Activated CD4-positive, alpha-beta T cell treated with anti-CD3 and anti-CD28 coated beads for 36 hours (primary cell): ENCODE measurements at places on chromosomes 1 and 21.
A peak's percentile ranks its signal among the peaks of the same experiment; 100 is the strongest.

DNA sequence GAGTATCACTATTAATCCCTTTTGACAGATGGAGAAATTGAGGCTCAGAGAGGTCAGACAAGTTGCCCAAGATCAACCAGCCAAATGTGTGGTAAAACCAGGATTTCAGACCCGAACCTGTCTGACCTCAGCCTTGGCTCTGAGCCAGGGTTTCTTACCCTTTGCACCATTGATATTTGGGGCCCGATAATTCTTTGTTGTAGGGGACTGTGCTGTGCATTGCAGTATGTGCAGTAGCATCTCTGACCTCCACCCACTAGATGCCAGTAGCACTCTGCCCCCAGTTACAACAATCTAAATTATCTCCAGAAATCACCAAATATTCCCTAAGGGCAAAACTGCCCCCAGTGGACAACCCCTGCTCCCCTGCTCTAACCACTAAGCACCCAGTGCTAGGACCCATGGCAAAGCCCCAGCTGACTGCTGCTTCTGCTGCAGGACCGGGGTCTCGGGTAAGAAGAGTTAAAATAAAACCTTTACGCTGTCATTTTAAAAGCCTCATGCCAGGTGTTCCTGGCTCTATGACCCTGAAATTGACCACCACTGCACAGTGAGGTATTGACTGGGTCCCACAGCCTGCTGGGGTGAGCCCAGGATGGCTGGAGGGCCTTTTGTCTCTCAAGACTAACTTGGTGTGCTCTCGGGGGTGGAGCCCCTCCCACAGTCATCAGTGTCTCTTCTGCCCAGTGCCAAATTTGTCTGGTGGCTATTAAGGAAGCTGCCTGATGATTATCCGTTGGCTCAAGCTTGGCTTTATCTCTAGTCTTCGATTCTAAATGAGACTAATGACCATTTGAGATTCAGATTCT is 5.6 kb upstream of the MAN1C1 start:
- DNase-seq: peak; percentile 39
- no peak overlapping the region for H3K27ac ChIP-seq
- H3K4me3 ChIP-seq: no peak overlapping the region
- no peaks in the 10 kb centered on the region for H3K36me3 ChIP-seq
- peaks cover 11% of the 10 kb centered on the region for H3K27me3 ChIP-seq

GRCh38 chr21:36461918-36462486 is 17.9 kb downstream of the CLDN14 start:
- H3K27ac ChIP-seq: no peak overlapping the region
- peaks cover 2% of the 10 kb centered on the region for H3K4me1 ChIP-seq
- H3K4me3 ChIP-seq: no peak overlapping the region
- H3K27me3 ChIP-seq: no peaks in the 10 kb centered on the region
- H3K36me3 ChIP-seq: no peaks in the 10 kb centered on the region
- DNase-seq: no peak

DNA sequence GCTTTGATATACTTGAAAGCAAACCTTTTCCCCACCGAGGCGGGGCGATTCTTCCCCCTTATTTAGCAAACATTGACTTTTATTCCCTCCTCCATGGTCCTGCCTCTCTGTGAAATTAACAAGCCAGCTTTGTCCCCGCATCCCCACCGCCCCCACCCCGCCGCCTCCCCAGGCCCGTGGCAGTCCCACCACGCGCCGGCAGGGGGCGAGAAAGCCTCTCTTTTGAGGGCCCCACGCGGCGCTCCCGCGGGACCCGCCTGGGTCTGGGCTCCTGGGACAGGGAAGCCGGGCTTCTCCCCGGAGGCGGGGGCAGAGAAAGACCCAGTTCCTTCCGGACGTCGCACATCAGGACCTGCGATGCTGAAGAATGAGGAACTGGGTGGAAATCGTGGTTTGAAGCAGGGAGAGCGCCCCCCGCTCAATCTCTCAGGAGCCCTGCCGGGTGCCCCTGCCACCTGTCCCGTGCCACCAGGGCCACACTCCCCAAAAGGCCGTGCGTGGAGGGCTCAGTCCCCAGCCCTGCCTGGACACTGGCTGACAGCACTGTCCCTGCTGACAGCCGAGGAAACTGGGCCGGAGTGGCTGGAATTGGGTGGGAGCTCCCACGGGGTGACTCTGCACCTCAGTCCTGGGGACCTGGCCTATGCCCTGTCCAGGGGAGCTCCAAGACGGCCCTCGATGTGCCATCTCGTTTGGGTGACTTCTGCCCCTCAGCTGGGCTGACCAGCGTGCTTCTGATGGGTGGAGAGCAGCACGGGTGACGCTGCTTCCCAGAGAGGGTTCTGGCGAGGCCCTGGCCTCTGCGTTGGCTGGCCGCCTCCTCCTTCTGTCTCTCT is 8.6 kb upstream of the ACTRT2 start:
- no peaks in the 10 kb centered on the region for H3K36me3 ChIP-seq
- peak; percentile 75 for DNase-seq
- no peak overlapping the region for H3K27ac ChIP-seq
- no peak overlapping the region for H3K4me3 ChIP-seq

- no peak for DNase-seq
- peaks cover 75% of the 10 kb centered on the region for H3K4me1 ChIP-seq
Measured at GRCh38 chr1:8396083-8396785, 78.3 kb downstream of the SLC45A1 start.

GRCh38 chr1:219659684-219660083 is 46.8 kb upstream of the ZC3H11B start:
- no peaks in the 10 kb centered on the region for H3K4me1 ChIP-seq
- no peak overlapping the region for H3K27ac ChIP-seq
- no peak overlapping the region for H3K4me3 ChIP-seq
- H3K36me3 ChIP-seq: no peaks in the 10 kb centered on the region
- H3K27me3 ChIP-seq: peaks cover 13% of the 10 kb centered on the region

- no peak overlapping the region for H3K27ac ChIP-seq
- DNase-seq: no peak
- H3K4me1 ChIP-seq: no peaks in the 10 kb centered on the region
- H3K27me3 ChIP-seq: peaks cover 4% of the 10 kb centered on the region
Measured at GRCh38 chr1:93668121-93668520, 13.5 kb downstream of the BCAR3 start.

- H3K36me3 ChIP-seq: no peaks in the 10 kb centered on the region
- H3K4me3 ChIP-seq: no peak overlapping the region
- DNase-seq: no peak
Measured at GRCh38 chr1:36882536-36883285, 151.6 kb downstream of the GRIK3 start.

DNA sequence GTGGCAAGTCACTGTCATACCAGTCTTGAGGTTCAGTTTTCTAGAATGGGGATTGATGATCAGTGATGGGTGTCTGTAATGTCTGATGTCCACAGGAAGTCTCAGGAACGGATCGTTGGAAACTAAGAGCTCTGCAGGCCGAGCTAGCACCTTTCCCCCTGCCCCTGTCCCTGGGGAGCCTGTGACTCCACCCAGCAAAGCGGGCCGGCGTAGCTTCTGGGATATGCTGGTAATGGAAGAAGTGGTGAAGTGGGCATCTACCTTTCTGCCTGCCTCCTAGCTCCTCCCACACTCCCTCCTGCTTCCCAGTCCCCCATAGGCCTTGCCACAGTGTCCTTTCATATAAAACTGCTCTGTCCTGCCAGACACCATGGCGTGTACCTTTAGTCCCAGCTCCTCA is 13.4 kb downstream of the HYI start:
- no peak overlapping the region for H3K4me3 ChIP-seq
- H3K4me1 ChIP-seq: no peaks in the 10 kb centered on the region
- H3K27ac ChIP-seq: no peak overlapping the region
- peaks cover 38% of the 10 kb centered on the region for H3K36me3 ChIP-seq
- no peak for DNase-seq

DNA sequence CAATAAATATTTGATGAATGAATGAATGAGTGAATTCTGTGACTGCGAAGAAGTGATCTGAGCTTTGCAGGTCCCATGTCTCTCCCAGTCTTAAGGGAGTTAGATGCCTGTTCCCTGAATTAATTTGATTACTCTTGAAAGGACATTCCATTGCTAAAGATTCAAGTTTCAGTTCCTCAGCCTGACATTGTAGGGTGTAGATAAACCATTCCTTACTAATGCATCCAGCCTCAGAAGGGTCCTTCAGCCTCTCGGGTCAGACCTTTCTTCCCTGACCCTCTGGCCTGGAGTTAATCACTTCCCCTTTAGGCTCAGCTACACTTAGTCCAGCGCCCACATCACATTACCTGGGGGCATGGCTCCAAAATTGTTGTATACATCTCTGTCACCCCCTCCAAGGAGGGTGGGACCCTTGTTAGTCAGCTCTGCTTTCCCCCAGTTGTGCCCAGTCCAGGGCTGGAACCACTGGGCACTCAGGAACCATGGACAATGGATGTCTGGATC is 2.6 kb downstream of the INSRR start:
- H3K4me3 ChIP-seq: no peak overlapping the region
- no peaks in the 10 kb centered on the region for H3K36me3 ChIP-seq
- H3K4me1 ChIP-seq: peaks cover 6% of the 10 kb centered on the region

- peaks cover 31% of the 10 kb centered on the region for H3K4me1 ChIP-seq
- DNase-seq: no peak
Measured at GRCh38 chr1:8533124-8533523, 215.2 kb downstream of the SLC45A1 start.

GRCh38 chr21:45026826-45027225 is 47.6 kb upstream of the ADARB1 start:
- H3K4me3 ChIP-seq: no peak overlapping the region
- no peaks in the 10 kb centered on the region for H3K36me3 ChIP-seq
- H3K4me1 ChIP-seq: no peaks in the 10 kb centered on the region

DNA sequence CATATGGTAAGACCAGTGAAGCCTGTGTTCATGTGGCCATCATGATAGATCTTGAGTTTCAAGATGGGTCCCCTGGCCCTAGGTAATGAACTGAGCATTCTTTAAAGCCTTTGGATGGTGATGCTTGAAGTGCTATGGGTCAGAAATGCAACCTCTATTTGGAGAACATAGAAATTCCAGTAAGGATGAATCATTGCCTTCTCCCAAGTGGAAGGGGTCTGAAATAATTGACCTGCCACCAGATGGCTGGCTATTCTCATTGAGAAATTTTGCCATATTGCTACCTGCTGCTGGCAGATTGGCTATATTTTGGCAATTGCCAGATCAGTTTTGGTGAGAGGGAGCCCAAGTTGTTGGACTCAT is 739 bp upstream of the IFI6 start:
- no peaks in the 10 kb centered on the region for H3K27me3 ChIP-seq
- DNase-seq: no peak
- H3K4me1 ChIP-seq: peaks cover 31% of the 10 kb centered on the region
- no peaks in the 10 kb centered on the region for H3K36me3 ChIP-seq
- peak overlapping the region; percentile 83 for H3K4me3 ChIP-seq

DNA sequence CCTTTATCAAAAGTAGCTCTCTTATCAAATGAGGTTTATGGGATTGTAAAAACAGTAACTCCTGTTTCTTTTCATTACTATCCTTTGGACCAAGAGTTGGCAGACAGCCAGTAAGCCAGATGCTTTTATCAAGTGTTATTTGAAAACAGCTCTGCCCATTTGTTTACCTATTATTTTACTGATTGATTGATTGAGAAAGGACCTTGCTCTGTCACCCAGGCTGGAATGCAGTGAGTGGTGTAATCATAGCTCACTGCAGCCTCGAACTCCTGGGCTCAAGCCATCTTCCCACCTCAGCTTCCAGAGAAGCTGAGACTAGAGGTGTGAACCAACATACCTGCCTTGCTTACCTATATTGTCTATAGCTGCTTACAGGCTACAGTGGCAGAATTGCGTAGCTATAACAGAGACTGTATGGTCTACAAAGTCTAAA is 3.6 kb downstream of the PRKAB2 start:
- no peak overlapping the region for H3K27ac ChIP-seq
- H3K4me1 ChIP-seq: peaks cover 26% of the 10 kb centered on the region
- H3K4me3 ChIP-seq: no peak overlapping the region
- no peaks in the 10 kb centered on the region for H3K27me3 ChIP-seq
- no peak for DNase-seq

DNA sequence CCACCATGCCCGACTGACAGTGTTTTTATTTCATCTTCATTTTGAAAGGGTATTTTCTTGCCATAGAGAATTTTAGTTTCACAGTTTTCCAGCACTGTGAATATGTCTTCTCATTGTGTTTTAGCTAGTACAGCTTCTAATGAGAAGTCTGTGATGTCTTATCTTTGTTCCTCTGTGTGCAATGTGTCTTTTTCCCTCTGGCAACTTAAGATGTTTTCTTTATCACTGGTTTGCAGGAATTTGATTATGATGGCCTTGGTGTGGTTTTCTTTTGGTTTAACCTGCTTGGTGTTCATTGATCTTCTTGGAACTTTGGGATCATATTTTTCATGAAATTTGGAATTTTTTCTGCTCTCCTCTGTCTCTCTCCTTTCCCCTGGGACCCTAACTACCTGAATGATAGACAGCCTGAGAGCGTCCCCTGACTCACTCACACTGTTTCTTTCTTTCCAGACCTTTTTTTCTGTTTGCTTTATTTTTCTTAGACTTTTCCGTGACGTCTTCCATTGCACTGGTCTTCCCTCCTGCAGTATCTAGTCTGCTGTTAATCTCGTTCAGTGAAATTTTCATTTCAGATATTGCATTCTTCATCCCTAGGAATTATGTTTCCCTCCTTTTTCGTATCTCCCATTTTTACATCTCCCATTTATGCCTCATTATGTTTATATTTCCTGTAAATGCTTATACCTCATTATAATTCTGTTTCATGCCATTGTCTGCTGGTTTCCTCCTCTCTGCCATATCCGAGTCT is 48.5 kb downstream of the PDE9A start:
- no peaks in the 10 kb centered on the region for H3K4me1 ChIP-seq
- no peaks in the 10 kb centered on the region for H3K27me3 ChIP-seq
- no peak overlapping the region for H3K27ac ChIP-seq
- DNase-seq: no peak

GRCh38 chr1:44806025-44806703 is 987 bp downstream of the DYNLT4 start:
- H3K27me3 ChIP-seq: no peaks in the 10 kb centered on the region
- H3K36me3 ChIP-seq: peaks cover 64% of the 10 kb centered on the region
- no peak overlapping the region for H3K4me3 ChIP-seq
- DNase-seq: peak; percentile 17
- H3K4me1 ChIP-seq: peaks cover 87% of the 10 kb centered on the region
